Lung (tissue), 17 donors: ENCODE measurements at places on chromosomes 4 and X.

DNA sequence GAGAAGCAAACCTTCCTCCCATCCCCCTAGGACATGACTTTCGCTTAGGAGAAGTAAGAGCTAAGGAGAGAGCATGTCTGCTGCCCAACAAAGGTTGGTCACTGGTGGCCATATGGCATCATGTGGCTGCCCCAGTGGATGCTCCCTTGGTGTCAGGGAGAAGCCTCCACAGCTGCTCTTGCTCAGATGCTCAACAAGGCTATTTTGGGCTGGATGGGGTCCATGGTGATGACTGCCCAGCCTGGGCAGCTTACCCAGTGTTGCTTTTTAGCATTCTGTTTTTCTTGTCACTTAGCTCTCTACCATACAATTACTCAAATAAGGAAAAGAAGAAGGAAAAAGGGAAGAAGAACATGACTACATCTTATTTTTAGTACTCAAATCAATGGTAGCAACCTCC is 48.9 kb upstream of the PPARGC1A start:
- no peak for DNase-seq

- DNase-seq, result no peak
These were observed 22.5 kb downstream of the DMD start for GRCh38 chrX:33188881-33189280.

DNA sequence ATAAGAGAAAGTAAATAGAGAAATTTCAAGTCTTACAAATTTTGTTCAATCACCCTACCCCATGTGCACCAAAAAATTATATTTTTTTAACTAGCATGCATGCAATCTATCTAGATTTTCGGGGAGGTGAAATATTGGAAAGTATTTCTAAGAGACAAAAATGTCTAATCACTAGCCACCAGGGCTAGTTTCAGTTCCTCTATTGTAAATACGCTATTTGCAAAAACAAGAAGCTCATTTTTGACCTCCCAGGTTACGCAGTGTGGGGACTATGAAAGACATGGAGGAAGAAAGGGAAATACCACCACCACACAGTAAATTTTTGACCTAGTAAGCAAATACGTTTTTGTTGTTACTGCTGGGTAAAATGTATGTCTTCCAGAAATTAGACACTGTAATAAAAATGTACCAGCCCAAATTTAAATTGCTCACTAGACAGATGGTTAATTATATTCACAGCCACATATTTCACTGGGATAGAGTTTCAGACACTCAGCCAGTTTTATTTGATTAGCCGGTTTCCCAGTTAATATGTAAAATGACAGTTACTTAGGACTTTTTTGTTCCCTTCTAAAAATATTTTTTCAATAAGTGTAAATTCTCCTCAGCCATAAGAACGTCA is 2.2 kb downstream of the NEXMIF start:
- DNase-seq, result no peak

DNA sequence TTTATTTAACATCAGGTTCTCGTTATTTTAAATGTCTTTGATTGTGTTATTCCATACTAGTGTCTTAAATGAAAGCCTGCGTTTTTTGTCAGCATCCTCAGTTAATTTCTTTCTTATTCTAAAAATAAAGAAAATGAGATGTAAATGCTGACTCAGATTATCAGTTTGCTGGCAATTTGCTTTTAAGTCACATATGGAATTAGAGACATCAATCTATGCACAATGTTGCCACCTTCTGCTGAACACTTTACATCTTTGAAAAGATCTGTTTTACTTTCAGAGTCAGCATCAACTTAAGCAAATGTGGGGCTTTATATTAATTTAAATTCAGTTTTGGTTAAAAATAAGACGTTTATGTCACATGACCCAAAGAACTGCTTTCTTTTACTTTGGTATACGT is 99.2 kb downstream of the ADGRL3 start:
- peak; percentile 13 for DNase-seq
